ENCODE measurements at places on chromosomes 16 and 17. TPM values are rescaled to one million over a fixed set of nuclear protein-coding genes. Genes with fewer than 3 reads are reported as not detected.
A peak's percentile ranks its signal among the peaks of the same experiment; 100 is the strongest.

DNA sequence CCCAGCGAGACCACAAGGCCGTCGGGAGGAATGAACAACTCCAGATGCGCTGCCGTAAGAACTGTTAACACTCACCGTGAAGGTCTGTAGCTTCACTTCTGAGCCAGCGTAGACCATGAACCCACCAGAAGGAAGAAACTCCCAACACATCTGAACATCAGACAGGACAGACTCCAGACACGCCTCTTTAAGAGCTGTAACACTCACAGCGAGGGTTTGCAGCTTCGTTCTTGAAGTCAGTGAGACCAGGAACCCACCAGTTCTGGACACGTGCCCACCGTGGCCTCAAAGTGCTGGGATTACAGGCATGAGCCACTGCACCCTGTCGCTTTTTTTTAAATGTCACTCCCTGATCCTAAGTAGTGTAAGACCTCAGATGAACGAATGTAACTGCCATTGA is 17.3 kb downstream of the KPNA2 start:
- no peaks in the 10 kb centered on the region for H3K36me3 ChIP-seq
- H3K4me1 ChIP-seq: no peaks in the 10 kb centered on the region
- DNase-seq: no peak
- no peaks in the 10 kb centered on the region for H3K27me3 ChIP-seq
- no peak overlapping the region for H3K4me3 ChIP-seq
- H3K27ac ChIP-seq: no peak overlapping the region

DNA sequence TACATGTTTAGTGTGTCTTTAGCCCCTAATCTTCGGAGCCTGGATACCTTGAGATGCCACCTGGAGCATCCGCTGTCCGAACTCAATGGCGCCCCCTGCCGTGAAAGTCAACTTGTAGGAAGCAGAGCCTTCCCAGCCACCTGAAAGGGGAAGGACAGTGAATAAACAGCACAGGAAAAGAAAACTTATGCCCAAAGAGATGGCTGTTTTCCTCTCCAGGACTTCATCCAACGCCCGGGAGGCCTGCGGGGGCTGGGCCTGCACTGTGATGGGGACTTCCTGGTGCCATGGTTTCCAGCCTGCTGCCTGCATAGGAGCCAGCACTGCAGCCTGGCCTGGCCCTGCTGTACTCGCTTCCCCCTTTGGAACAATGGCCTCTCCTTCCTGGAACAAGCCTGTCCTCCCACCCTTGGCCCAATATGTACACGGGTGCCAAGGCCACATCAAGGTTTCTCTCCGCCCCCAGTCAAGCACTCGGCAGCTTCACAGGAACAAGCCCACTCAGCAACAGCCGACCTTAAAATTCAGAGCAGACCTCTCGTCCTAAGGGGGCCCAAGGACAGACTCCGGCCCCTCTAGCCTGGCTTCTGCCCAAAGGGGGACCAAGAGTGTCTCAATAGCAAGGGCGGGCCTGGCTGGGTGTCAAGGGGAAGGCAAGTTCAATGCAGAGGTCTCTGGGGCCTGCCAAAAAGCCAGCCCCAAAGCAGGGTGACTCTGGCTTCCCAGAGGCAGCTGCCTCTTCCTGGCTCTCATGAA is 4.5 kb upstream of the UNC13D start:
- H3K27me3 ChIP-seq: no peaks in the 10 kb centered on the region
- H3K36me3 ChIP-seq: peaks cover 57% of the 10 kb centered on the region
- peak overlapping the region; percentile 46 for H3K27ac ChIP-seq

Gene SLC5A10
- total RNA-seq: not detected

- no peaks in the 10 kb centered on the region for H3K36me3 ChIP-seq
- DNase-seq: no peak
- no peaks in the 10 kb centered on the region for H3K4me1 ChIP-seq
Measured at GRCh38 chr16:51328733-51329132, 177.7 kb upstream of the SALL1 start.

DNA sequence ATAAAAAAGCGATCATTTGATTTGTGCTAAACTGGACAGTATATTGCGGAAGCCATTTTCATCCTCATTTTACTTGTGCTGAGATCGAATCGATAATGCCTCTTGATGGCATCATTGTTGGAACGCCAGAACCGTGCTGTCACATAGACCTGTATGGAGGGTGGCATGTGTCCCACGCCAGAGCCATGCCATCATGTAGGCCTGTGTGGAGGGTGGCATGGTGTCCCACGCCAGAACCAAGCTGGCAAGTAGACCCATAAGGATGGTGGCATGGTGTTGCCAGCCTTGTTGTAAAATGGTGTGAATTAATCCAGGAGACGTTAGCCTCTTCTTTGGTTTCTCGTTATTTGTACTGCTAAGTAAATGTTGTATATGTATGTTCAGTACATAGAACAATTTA is 222.7 kb upstream of the CHMP6 start:
- H3K36me3 ChIP-seq: 0 out of 3 replicates have a peak, but pooled peaks cover 2% of the 10 kb centered on the region
- no peaks in the 10 kb centered on the region for H3K27me3 ChIP-seq
- H3K4me3 ChIP-seq: no peak overlapping the region
- H3K4me1 ChIP-seq: no peaks in the 10 kb centered on the region
- H3K27ac ChIP-seq: no peak overlapping the region

DNA sequence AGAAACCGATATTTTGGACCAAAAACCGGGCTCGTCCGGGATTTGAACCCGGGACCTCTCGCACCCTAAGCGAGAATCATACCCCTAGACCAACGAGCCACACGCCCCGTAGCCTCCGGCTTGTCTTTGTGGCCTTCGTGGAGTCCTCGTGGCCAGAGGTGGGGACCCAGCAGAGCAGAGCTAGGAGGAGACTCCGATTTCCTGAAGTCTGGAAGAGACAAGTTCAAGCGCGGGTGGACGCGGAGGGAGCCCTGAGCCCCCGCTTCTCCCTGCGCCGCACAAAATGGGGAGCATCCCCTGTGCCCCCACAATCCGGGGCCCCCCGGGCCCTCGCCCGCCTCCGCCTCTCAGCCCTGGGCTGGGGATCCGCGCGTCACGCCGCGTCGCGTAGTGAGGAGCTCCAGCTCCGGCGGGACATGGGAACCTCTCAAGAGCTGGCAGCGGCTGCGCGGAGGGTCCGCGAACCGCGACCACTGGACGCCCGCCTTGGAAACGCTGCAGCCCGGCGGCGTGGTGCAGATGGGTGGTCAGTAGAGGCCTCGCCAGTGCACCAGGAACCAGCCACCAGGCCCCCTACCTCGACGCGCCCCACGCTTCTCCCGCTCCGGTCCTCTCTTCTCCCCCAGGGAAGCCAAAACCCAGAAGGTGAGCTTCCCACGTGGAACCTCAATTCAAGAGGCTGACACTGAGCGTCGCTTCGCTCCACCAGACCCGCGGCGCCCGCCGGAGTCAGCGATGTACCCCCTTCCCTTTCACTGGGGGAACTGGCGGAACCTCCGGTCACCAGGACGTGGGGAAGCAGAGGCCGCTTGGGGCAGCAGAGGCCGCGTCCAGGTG is 5.2 kb upstream of the OR1F1 start:
- peaks cover 31% of the 10 kb centered on the region for H3K4me1 ChIP-seq
- no peaks in the 10 kb centered on the region for H3K36me3 ChIP-seq
- no peaks in the 10 kb centered on the region for H3K27me3 ChIP-seq
- peak overlapping the region; percentile 52 for H3K27ac ChIP-seq

Gene SPN
- total RNA-seq: 225 TPM

Data from K562 (cell line).